ENCODE measurements at places on chromosomes 3 and 15.

- no peak for DNase-seq
These were observed 5.8 kb downstream of the WDR5B start for GRCh38 chr3:122410111-122410510.

- DNase-seq, result no peak
These were observed 20.6 kb downstream of the CLRN1 start for GRCh38 chr3:150951923-150952322.

GRCh38 chr3:114973536-114973935, 173.6 kb downstream of the ZBTB20 start:
- no peak for DNase-seq

GRCh38 chr15:27933562-27933961, 165.6 kb downstream of the OCA2 start:
- no peak for DNase-seq

- DNase-seq, result no peak
These were observed 1.1 kb downstream of the SEC11A start for GRCh38 chr15:84714821-84715220.

- no peak for DNase-seq
These were observed 326.9 kb downstream of the IL5RA start for GRCh38 chr3:2783261-2783660.

DNA sequence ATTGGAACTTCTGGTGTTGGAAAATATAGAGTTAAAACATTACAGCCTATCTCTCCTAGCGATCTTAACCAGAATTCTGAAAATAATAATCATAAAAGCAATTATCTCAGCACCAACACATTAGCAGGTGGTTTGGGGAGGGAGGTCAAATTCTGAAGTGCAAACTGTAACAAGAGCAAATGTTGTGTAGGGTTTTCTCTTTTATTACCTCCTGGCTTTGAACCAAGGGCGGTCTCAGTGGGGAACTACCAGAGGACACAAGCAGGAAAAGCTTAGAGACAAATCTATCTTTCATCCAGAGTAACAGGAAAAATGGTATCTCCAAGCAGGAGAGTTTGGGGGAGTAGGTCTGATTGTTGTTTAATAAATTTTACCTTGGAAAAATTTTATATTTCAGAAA, 5.5 kb upstream of the ARRDC4 start:
- DNase-seq, result no peak

GRCh38 chr15:39594446-39595337, 13.8 kb downstream of the THBS1 start:
- DNase-seq, result no peak

- DNase-seq, result no peak
These were observed 168.4 kb downstream of the STAG1 start for GRCh38 chr3:136583823-136584222.

- no peak for DNase-seq
These were observed 30.3 kb upstream of the PSMD6 start for GRCh38 chr3:64053581-64053980.

DNA sequence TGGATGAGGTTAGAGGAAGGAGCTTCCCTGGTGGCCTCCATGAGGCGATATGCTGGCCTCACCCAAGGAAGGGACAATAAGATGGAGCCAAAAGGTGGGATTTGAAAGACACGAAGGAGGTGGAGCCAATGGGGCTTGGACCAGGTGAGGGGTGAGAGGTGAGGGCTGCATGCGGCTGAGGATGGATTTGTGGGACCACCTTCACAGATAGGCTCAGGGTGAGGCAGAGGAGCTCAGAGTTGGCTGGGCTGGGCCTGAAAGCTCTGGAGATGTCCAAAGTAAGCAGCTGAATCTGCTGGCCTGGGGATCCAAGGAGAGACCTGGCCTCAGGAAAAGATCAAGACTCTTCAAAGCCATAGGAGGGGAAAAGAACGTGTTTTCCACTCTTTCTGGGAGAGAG, 49.8 kb downstream of the EXOG start:
- DNase-seq, result no peak

DNA sequence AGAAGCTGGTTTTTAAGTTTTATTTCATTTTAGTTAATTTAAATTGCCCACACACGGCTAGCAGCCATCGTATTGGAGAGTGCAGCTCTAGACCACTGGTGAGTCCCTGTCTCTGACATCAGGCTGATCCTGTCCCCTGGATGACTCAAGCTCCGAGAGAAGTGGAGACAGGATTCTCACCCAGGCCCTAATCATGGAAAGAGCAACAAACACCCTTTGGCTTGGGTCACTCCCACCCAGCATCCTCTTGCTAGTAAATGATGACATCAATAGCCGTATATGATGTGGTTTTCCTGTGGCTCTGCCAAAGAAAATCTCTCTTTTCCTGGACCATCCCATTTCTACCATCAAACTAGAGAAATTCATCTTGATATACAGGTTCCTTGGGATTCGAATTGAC, 182.2 kb downstream of the NTRK3 start:
- no peak for DNase-seq

- no peak for DNase-seq
These were observed 73.9 kb downstream of the SEC22A start for GRCh38 chr3:123275691-123276090.

GRCh38 chr3:99250272-99250671, 348.8 kb upstream of the DCBLD2 start:
- no peak for DNase-seq

GRCh38 chr3:86793786-86794185, 197.2 kb downstream of the VGLL3 start:
- no peak for DNase-seq

GRCh38 chr15:94327356-94327936, 96.1 kb downstream of the MCTP2 start:
- DNase-seq, result no peak

- peak; percentile 23 for DNase-seq
These were observed 73.0 kb upstream of the ETV5 start for GRCh38 chr3:186181901-186182300.

DNA sequence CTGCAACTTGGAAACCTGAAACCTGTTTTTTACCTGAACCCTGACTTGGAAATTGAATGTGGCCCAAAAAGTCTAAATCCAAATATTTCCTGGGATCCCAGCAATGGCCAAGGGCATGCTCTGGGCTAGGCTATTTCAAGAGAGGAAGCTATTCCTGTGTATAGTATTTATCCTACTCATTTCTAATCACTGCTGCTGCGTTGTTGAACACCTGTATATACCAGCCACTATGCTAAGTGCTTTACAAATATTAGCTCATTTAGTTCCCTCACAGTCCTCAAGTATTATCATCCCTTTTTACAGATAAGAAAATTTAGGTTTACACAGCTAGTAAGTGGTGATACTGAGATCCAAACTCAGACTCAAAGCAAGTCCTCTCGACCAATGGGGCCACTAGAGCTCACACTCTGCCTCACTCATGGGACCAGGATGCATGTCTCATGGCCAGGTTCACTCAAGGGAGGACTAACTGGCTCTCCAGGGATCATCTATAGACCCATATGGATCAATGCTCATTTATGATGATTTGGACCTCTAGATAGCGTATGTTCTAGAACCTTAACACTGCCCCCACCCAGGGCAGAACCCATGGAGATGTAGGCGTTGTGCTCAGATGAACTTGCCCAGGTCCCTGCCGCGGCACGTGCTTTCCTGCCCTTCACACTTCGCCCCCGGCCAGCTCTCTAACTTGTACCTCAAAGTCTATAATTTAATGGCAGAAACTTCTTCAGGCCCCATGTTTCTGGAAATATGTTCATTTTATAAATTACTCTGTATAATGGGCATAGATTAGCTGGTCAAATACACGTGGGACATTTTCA, 2.6 kb upstream of the CCR4 start:
- no peak for DNase-seq
